ENCODE measurements at places on chromosomes 2 and 18. TPM values are rescaled to one million over a fixed set of nuclear protein-coding genes. Genes with fewer than 3 reads are reported as not detected.

DNA sequence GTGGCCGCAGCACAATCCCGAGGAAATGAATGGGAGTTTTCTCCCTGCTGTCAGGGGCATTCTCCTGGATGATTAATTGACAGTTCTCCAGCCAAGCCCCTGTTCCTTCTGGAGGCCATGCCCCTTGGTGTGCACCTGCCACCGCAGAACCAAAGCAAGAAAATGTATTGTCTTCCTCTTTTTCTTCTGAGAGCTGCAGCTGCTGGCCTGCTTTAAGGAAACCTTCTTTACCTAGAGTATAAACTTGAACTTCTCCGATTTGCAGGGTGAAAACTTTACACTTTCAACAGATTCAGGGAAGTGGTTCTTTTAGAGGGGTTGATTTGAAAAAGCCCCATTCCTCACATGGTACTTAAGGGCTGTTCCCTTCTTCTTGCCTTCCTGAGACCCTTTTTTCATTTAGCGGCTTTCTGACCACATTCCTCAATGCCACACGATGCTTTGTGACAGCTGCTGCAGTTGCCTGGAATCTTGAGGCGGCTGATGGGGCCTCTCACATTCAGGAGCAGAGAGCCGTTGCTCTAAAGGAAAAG lies 402.8 kb downstream of the TXNL1 start:
- DNase-seq = no peak

GRCh38 chr2:196337208-196337953 lies 166.0 kb upstream of the STK17B start:
- DNase-seq = no peak

- DNase-seq = no peak
Measured at GRCh38 chr2:72834596-72834995, 8.8 kb upstream of the EXOC6B start.

DNA sequence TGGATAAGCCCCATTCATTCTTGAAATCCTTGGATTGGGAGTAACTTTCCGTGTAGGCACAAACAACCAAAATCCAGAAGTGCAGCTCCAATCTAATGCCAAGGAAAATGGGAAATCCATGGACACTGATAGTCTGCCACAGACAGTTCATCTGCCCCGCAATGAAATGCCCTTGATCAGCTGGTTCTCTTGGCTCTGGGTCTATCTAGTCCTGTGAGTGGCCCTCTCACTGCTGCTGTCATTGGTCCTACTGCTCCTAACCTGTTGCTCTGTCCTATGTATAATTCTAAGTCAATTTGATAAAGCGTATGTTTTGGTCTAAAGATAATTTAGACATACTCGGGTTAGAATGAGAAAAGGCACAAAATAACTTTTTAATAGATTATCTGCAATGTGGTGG lies 13.7 kb upstream of the TMEM182 start:
- no peak for DNase-seq

DNA sequence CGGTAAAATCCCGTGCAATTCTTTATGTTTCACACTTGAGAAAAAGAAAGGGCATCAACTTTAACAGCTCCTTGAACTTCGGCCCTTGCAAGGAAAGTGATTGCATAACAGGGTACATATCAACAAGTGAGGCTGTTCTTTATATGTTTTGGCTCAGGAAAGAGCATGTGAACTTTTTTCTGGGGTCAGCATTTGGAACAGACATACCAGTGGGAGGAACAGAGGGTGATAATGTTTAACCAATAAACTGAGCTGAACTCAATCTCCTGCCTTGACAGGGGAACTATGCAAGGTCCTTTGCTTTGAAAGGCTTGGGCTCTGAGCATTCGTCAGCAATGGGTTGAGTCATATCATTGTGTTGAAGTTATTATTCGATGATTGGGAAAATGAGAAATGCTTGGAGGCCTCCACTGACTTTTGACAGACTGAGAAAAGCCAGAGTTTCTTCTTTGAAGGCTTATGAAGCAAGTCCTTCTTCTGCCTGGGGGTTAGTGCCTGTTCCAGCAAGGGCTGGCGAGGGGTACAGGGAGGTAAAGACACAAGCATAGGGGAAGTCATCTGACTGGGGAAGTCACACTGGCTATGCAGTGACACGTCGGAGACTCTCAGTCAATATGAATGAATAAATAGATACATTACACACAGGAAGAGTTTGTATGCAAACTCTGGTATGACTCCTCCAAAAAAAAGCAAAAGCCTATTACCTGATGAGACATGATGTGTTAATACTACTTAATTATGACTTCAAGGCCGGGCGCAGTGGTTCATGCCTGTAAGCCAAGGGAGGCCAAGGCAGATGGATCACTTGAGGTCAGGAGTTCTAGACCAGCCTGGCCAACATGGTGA lies 57.2 kb downstream of the CYB5A start:
- DNase-seq = no peak

DNA sequence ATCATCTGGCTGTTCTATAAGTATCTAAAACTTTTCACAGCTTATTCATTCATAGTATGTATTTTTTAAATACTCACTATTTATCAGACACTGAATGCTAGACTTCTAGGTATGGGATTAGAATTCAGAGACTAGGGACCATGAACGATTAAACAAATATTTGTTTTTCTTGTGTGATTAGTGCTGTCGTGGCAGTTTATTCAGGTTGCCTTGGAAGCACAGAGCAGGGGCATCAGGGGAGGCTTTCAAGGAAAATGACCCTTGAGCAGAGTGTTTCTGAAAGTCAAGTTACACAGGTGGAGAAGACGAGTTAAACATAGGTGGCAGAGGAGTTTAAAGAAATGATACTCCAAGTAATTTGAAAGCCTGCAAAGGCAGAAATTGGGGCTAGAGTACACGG lies 5.7 kb downstream of the SPOPL start:
- no peak for DNase-seq

- DNase-seq = no peak
Measured at GRCh38 chr2:143553261-143553660, 424.0 kb downstream of the ARHGAP15 start.

GRCh38 chr2:23436346-23437098 lies 51.5 kb downstream of the KLHL29 start:
- DNase-seq = no peak

DNA sequence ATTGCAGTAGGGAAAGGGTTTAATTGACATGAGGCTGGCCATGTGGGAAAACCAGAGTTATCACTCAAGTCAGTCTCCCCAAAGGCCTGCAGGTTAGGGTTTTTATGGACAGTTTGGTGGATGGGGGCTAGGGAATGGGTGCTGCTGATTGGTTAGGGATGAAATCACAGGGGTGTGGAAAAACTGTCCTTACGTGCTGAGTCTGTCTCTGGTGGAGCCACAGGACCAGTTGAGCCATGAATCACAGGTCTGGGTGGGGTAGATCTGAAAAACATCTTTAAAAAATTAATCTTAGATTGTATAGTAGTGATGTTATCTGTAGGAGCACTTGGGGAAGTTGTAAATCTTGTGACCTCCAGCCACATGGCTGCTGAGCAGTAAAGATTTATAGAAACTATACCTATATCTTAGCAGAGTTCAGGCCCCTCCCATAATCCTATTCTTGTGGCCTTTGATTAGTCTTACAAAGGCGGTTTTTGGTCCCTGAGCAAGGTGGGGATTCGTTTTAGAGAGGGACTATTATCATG lies 139.6 kb downstream of the COMMD1 start:
- no peak for DNase-seq

DNA sequence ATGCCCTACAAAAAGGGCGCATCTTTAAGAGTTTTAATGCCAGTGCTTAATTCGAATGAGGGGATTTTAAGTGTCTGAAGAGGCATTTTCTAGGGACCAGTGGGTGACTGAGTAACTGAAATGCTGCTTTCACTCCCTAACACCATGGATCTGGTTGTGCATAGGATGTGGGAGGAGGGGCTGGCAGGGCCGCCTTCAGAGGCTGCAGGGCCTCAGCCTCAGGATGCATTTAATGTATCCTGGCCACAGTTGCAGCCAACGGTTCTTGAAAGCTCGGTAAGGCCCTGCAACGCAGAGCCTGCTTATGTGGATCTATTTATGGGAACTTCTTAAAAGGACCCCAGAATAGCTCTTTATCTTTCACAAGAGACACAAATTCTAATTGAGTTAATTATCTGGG lies 25.8 kb upstream of the IL18RAP start:
- DNase-seq = no peak

DNA sequence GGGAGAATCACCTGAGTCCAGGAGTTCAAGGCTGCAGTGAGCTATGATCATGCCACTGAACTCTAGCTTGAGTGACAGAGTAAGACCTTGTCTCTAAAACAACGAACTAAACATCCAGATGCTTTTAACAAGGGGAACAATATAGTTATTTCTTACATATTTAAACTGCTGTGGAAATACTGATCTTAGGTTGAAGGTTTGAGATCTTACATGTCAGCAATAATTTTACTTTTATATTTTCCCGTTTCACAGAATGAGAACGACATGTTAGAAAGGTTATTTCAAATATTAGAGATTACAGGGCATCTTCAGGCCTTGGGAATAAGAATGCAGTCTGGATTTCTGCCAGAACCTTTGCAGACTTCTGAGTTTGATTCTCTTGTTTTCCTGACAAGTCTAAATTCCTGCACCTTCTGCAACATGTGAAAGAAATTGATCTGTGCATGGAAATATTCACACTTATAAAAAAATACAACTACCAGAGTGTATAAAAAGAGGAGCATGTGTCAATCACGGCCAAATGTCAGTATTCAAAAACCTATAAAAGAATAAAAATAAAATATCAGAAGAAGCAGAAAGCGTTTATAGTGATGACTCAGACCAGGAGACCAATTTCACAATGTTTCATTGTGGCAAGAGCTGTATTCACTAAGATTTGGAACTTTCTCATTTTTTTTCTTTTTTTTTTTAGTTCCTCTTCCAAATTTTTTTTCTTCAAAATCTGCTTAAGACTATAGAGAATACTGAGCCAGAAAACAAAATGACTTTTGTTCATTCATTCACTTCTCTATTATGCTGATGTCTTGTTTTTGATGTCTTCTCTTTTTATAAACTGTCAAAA lies 29.6 kb downstream of the COLEC12 start:
- no peak for DNase-seq

GRCh38 chr2:33214857-33215256 lies 261.6 kb upstream of the RASGRP3 start:
- DNase-seq = no peak

- DNase-seq = no peak
Measured at GRCh38 chr18:7940971-7941370, 373.9 kb downstream of the PTPRM start.

DNA sequence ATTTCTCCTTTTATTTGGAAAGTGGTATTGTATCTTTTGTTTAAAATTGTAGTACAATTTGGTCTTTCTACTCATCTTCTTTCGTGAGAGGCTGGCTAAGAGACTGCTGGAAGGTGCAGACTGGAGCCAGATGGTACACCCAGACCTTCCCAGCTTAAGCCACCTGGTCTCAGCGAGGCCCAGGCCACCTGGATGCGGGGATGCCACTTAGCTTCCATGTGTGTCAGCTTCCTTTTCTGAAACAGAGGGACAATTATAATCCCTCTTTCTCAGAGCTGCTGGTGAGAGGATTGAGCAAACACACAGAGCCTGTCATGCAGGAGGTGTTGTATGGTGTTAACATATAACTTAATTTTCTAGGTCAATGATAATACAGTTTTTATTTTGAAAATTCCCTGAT lies 17.4 kb downstream of the FARP2 start:
- no peak for DNase-seq

- no peak for DNase-seq
Measured at GRCh38 chr2:171470129-171470528, 36.1 kb downstream of the DCAF17 start.

GRCh38 chr2:24262421-24262970 lies 87.6 kb downstream of the FAM228A start:
- no peak for DNase-seq

DNA sequence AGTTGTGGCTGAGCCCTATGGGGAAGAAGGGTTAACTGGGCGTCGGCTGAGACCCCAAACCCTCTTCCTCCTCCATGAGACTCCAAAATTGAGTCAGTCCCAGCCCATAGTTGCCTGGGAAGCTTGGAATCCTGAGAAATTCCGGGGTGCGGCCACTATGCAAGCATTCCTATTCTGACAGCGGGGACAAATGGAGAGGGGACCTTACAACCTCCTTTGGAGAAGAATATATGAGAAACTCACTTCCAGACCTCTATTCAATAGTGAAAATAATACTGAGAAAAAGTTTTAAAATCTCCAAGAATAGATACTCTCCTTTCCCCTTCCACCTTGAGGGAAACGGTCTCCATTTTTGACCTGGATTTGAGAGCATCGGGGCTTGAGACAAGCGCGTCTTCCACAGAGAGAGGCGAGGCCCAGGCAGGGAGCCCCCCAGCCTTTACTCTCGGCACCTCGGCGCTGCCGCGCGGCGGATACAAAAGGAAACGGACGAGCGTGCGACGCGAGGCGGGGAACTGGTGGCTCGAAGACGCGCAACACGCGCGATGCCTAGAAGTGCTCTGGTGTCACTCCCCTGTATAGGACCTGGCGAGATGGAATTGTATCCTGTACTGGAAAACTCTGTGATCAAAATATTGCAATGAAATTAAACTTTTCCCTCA lies 11.1 kb downstream of the NR4A2 start:
- DNase-seq = no peak

GRCh38 chr2:178498137-178498536 lies 17.9 kb downstream of the PLEKHA3 start:
- no peak for DNase-seq

DNA sequence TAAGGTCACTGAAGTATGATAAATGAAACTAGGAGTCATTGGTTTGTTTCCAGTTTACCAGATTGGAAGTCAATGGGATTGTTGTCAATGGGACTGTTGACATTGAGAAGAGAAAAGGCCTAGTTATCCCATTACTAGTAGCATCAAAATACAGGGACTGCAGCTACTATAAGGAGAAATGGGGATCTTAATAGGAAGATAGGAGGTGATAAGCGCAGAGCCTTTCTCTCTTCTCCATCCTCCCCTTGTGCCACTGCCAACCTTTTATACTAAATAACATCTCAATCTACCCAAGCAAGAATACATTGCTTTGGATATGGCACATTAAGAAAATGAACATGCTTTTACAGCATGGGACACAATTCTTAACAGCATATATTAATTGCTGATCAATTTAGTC lies 10.5 kb upstream of the BBS5 start:
- no peak for DNase-seq

Gene SLC23A3
- total RNA-seq = 1.5 TPM

Gene NEURL3
- total RNA-seq = not detected

Gene MPV17
- total RNA-seq = 16.0 TPM

Gene DHRS9
- 0.23 TPM for total RNA-seq

Gene LBH
- 6.3 TPM for total RNA-seq

Gene CNPPD1
- total RNA-seq = 53.5 TPM

Gene DYNAP
- not detected for total RNA-seq

Gene FN1
- 39.7 TPM for total RNA-seq

Gene LRP2
- not detected for total RNA-seq
